ENCODE measurements at places on chromosomes 3 and 15.

DNA sequence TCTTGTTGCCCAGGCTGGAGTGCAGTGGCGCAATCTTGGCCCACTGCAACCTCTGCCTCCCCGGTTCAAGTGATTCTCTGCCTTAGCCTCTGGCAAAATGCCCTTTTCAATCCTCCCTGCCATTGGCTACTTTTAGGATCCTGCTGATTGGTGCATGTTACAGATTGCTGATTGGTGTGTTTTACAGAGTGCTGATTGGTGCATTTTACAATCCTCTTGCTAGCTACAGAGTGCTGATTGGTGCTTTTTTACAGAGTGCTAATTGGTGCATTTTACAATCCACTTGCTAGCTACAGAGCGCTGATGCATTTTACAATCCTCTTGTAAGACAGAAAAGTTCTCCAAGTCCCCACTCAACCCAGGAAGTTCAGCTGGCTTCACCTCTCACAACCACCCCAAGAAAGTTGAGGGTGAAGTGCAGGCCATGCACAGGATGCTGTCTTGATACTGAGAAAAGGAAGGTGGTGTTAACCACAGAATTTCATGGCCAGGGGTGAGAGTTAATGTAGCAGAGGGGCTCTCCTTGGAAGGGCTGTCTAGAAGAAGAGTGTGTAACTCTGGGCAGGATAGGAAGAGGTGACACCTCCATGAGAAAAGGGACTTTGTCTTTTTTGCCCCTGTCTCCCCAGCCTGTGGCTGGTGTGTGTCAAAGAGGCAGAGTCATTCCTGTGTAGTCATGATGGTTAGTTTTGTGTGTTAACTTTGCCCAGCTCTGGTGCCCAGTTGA, 145.9 kb downstream of the APBA2 start:
- no peak for DNase-seq

- no peak for DNase-seq
These were observed 8.3 kb downstream of the LMCD1 start for GRCh38 chr3:8509961-8510360.

DNA sequence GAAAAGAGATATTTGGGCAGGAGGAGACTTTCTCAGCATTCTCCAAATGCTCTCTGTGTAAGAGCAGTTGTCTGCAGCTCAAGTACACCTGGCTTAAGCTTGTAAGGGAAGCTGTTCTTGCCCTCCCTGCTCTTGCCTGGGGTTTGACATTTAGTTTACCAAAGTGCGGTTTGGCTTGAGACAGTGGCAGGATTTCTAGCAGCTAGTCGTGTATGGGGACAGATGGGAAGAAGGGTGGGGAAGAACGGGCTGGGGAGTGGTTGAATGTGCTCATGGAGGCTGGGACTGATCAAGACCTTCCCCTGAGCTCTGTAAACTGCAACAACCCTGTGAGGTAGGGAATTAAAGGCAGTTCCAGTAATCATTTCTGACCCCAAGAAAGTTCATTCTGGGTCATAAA, 39.8 kb downstream of the SQOR start:
- DNase-seq: no peak

- no peak for DNase-seq
These were observed 24.2 kb upstream of the TSEN2 start for GRCh38 chr3:12460127-12460526.

- DNase-seq: no peak
These were observed 19.9 kb downstream of the TATDN2 start for GRCh38 chr3:10268116-10268515.

DNA sequence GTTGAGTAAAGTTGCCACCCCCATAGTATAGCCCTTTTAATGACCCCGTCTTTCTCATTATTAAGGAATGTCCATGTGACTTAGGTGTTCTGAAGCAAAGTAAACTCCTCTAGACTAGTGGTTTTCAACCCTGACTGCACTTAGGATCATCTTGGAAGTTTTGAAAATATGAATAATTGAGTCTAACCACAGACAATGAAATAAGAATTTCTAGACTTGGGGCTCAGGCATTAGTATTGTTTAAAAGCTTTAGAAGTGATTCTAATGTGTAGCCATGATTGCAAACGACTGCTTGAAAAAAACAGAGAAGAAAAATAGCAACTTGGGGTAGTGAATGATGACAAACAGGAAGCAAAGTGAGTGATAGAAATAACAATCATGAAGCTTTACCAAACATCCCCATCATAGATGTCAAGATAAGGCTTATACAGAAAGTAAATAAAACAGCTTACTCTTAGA, 35.0 kb downstream of the ALCAM start:
- no peak for DNase-seq

DNA sequence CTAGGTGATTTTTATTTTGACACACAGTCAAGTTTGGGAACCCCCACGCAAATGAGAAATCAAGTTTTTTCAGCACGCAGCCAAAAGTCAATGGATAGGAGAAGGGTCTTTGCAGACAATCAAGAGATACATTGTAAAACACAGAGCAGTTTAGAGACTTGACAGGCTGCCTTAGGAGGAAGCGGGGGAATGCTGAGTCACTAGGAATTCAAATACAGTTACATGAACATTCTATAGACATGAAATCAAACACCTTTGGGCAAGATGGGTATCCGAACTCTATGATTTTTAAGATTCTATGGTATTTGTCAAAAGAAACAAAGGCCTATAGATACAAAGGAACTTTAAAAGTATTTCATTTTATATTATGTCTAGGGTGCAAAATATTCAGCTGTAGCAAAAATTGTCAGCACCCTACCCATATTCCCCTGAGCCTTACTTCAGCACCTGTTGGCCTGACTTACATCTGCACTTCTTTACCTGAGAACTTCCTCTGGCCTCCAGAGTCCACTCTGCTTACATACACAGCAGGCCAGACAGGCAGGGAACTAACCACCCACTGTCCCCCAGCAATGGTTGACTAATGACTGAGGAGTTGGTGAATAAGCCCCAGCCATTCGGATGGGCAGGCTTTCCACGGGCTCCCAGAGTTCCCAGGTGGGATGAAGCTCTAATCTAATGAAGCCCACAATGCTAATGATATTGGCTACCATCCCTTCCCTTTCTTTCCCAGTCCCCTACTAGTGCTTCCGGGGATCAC, 289.3 kb upstream of the RORA start:
- no peak for DNase-seq

DNA sequence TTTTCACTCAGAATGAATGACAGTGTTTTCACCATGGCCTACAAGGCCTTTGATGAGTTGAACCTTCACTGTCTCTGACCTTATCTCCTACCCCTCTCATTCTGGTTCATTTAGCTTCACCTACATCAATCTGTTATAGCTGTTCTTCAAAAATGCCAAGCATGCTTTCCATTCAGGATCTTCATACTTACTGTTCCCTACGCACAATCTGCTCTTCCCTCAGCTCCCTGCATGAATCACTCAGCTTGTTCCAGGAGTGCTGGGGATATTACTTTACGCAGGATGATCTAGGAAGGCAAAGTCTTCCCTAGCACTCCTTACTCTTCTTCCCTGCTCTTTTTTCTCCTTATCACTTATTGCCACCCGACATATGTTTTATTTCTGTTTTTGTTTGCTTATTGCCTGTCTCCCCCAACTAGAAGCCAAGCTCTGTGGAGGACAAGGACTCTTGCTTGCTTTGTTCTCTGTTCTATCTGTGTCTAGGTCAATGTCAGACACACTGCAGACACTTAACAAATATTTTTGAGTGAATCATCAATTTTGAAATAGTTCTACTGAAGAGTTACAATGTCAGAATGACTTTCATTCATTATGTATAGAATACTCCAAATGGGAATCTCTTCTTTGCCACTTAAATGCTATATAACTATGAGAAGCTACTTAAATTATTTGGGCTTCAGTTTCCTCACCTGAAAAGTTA, 238.3 kb upstream of the FEZF2 start:
- no peak for DNase-seq

- DNase-seq: no peak
These were observed 121.1 kb downstream of the CBLB start for GRCh38 chr3:105747696-105748095.

- no peak for DNase-seq
These were observed 15.7 kb downstream of the TF start for GRCh38 chr3:133761605-133762484.

DNA sequence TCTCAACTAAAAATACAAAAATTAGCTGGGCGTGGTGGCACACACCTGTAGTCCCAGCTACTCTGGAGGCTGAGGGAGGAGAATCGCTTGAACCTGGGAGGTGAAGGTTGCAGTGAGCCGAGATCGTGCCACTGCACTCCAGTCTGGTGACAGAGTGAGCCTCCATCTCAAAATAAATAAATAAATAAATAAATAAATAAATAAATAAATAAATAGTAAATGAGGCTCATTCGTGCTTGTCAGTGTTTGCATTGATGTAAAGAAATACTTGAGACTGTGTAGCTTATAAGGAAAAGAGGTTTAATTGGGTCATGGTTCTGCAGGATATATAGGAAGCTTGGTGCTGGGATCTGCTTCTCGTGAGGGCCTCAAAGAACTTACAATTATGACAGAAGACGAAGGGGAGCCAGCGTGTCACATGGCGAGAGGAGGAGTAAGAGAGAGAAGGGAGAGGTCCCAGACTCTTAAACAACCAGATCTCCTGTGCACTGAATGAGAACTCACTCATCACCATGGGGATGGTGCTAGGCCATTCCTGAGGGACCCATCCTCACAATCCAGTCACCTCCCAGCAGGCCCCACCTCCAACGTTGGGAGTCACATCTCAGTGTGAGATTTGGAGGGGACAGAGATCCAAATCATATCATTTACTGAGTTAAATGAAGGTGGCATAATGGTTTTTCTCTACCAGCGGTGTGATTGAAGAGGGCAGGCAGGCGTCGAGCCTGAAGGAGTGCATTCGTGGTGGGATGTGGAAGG, 104.5 kb downstream of the FNDC3B start:
- no peak for DNase-seq

DNA sequence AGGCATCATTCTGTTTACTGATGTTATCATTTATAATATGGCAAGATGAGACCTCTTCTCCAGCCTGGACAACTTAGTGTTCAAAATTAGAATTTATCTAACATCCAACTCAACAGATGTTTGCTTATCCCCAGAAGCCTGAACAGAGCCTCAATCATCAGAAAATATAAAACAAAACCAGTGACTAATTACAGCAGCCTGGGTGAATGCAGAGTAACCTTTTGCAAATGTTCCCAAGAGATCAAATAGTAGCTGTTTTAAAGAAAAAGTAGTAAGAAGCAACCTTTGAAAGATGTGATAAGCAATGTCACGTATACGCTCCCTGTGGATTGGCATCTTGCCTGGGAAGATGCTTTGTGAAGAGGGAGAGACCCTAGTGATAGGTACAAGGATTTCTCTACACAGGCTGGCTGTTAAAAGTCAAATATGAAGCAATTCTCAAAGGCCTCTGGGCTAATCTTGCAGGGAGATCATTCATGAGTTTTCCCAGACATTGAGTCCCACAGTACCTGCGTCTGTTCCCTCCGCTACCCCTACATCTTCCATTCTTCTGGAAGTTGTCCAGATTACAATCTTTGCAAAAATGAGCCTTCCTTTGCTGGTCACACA, 39.3 kb upstream of the PRICKLE2 start:
- DNase-seq: no peak

DNA sequence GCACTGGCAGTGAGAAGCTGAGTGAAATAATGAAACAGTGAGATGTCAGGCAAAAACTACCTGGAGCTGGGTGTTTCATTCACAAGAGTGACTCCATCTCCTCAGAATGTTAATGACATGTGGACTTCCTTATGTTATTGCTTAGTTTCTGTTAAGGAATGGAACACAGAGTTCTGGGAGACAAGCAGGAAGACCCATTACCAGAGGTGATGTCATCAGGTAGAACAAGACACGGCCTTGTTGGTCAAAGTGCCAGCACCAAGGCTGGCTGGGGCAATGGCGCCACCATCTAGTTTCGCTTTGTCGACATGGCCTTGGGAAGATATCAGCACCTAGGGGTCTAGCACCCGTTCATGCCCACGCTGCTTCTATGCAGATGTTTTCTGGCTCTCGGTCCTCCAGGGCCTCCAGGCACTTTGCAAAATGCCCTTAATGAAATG, 252.2 kb downstream of the FAM43A start:
- no peak for DNase-seq

GRCh38 chr3:52925405-52926313, 28.3 kb upstream of the STIMATE start:
- peak; percentile 16 for DNase-seq

- DNase-seq: no peak
These were observed 41.5 kb downstream of the ABHD17C start for GRCh38 chr15:80736560-80736959.

DNA sequence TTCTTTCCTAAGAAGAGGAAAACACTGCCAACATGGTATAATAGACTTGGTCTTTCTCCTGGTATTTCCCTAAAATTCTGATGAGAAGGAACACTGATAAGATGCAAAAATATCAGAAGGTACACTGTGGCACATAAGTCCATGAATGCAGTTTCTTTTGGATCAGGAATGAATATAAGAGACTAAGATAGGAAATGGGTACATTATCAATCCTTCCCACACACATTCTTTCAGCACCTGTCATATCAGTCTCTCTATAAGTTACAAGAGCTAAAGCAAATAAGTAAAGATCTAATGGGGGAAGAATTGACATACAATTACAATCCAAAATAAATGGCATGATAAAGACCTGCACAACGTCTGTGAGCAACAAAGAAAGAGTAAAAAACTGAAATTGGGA, 1101.0 kb downstream of the ROBO2 start:
- no peak for DNase-seq

DNA sequence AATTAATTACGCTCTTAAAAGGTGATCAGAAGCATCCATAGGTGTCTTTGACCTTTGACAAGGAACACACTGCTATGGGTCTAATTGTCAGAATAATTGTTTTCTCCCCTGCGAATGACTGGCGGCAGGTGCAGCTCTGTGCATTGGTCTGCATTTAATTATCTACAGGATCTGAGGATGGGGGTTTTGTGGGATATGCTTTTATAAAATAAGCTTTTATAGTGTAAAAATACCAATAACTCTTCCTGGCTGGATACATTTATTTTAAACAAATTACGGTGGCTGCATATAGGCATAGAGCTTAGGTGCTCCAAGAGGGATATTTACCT, 201.6 kb upstream of the RGMA start:
- no peak for DNase-seq

GRCh38 chr3:112508261-112508660, 9.0 kb upstream of the BTLA start:
- DNase-seq: no peak

GRCh38 chr3:105773291-105773690, 95.5 kb downstream of the CBLB start:
- no peak for DNase-seq

DNA sequence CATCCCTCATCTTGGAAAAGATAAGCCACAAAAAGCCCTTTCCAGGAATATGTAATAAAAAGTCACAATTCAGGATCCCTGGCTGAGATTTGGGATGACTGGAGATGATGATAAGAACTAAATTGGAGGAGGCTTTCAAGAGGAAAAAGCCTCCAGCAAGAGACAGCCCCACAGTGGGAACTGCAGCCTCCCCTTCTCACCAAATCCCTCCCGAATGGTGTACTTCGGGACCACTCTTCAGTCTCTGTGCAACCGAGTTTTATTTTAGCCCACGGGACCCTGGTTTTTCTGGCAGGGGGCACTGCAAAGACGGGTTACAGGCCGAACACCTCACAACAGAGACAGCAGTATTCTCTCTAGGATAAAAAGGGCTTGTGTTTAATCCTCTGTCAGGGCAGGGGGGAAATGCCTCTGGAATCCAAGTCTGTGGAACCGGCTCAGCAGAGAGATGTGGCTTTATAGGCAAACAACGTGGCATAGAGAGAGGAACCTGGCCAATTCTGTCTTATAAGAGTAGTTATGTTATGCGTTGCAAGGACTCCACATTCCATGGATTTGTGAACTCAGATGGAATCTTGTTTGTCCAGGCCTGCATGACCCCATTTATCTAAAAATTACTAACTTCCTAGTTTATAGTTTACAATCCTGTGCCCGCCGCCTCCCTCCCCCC, 1.2 kb upstream of the LMCD1 start:
- DNase-seq: no peak

Measured in suppressor macrophage treated with lipopolysaccharide for 4 hours (primary cell).